ENCODE measurements at places on chromosomes 5 and 9.
A peak's percentile ranks its signal among the peaks of the same experiment; 100 is the strongest.

- DNase-seq: no peak
Measured at GRCh38 chr9:16294133-16294770, 576.2 kb downstream of the BNC2 start.

GRCh38 chr9:10612641-10613398, at the start of gene PTPRD:
Gene PTPRD (minus strand): TSS chr9:10613002.
- DNase-seq: peak; percentile 30

DNA sequence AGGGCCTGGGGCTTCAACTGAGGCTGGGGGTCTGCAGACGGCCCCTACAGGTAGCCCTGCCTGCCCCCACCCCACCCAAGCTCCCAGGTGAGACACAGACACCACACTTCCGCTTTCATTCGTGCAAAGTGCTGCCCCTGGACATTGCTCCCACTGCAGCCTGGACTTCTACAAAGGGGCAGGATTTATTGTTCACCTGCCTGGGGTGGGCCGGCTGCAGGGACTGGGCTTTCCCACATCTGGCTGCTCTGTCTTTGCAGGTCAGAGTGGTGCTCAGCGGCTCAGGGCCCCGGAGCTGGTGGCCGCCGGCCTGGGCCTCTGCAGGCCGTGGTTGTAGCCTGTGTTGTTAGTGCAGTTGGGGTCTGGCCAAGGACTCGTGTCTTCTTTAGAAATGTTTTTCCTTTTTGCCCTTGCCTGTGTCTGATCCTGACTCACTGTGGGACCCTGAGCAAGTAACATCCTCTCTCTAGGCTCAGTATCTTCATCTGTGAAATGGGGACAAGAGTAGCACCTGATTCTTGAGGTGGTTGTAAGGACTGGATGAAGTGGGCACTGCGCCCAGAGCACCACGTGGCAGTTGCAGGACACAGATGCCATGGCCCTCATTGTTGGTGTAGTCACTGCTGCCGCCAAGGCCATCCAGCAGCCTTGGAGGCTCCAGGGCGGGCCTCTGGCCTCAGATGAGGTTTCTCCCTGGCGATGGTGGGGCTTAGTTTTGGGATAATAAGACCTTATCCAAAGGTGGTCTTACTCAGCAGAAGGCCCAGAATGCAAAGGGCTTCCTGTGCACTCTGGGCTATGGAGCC, 143.9 kb downstream of the CACNA1B start:
- no peak for DNase-seq

GRCh38 chr5:2783223-2783622, 31.7 kb upstream of the IRX2 start:
- DNase-seq: no peak

- DNase-seq: no peak
Measured at GRCh38 chr5:66247176-66247960, 103.3 kb downstream of the SREK1 start.

DNA sequence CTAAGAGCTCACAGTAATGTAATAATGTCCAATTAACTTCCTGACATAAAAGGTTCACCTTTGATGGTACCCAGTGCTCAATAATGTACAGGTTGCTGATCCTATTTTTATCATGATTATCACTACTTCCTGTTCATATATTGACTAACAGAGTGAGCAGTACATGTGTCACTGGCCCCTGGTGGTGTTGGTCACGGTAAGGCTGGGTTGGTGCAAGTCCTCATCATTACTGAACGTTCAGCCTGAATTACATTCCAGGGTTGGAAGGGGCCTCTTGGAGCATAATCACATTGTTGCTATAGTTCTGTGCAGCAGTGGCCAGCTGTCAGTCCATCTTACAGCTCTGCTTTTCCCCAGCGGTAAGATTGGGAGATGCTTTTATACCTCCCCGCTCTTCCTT, 24.2 kb upstream of the CKMT2 start:
- no peak for DNase-seq

DNA sequence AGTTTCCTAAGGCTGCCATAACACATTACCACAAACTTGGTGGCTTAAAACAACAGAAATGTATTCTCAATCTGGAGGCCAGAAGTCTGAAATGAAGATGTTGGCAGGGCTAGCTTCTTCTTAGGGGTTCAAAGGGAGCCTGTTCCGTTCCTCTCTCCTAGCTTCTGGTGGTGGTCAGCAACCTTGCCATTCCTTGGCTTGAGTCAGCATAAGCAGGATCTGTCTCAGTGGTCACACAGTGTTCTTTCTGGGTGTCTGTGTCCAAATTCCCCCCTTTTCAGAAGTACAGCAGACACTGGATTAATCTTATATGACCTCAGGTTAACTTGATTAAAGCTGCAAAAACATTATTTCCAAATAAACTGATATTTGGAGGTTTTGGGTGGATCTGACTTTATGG, 2.1 kb upstream of the OSMR start:
- no peak for DNase-seq

All from HuH-7 (cell line).